Stimulated activated CD8-positive, alpha-beta memory T cell treated with anti-CD3 and anti-CD28 coated beads, Interleukin-7, amount 100 ng/mL, for 24 hours (primary cell): ENCODE measurements at places on chromosomes 5 and 9.

GRCh38 chr9:134413890-134414623, 87.8 kb downstream of the RXRA start:
- no peak for DNase-seq

- DNase-seq = no peak
These were observed 16.3 kb downstream of the LPCAT1 start for GRCh38 chr5:1507457-1507856.

- no peak for DNase-seq
These were observed 21.6 kb upstream of the NNT start for GRCh38 chr5:43581398-43581797.

DNA sequence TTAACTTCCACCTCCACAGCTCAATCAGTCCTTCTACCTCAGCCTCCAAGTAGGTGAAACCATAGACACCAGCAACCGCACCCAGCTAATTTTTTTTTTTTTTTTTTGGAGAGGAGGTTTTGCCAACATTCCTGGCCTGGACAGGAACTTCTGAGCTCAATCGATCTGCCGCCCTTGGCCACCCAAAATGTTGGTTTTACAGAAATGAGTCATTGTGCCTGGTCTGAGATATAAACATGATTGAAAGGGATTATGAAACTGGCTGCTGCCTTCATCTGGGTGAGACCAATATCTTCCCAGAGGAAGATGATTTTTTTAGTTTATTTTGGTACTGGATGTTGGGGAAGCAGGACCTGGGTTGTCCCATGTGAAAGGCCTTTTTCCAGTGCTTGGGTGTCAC, 9.2 kb downstream of the TAF11L12 start:
- DNase-seq = no peak

- no peak for DNase-seq
These were observed 11.6 kb downstream of the SEPTIN8 start for GRCh38 chr5:132765311-132766019.

DNA sequence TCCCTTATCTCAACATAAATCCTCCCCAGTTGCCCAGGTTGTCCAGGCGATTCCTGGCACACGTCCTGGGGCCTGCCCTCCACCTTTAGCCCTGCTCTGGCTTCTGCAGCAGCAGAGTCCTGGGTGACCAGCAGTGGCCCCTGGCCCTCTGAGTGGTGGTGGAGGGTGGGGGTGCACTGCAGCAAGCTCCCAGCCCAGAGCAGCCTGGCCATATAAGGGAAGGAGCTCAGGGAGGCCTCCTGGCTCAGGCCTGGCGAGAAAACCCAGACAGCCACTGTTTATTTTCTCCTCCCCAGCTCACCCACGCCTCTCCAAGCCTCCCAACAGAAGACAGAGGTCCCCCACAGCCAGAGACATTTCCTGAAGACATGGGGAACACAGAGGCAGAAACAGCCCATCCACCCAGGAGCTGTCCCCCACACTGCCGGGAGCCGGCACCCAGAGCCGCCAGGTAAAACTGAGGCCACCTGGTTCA, 44.7 kb upstream of the IL17B start:
- no peak for DNase-seq

- DNase-seq = no peak
These were observed 30.2 kb downstream of the MAML1 start for GRCh38 chr5:179762781-179763176.

DNA sequence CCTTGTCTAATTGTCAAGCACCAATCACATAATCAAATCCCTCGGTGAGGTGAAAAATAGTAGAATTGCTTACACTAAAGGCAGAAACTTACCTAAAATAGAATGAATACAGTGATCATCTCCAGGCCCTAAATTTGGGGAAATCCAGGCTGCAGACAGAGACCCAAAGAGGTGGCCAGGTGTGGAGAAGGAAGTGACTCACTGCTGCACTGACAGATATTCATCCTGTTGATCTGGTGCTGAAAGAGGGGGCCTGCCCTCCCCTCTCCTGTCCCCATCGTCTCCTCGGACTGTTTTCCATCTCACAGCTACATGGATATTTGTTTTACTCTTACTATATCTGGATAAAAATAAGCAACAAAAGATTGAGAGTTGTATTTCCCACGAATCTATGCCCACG, 15.9 kb downstream of the OR2Y1 start:
- DNase-seq = no peak

DNA sequence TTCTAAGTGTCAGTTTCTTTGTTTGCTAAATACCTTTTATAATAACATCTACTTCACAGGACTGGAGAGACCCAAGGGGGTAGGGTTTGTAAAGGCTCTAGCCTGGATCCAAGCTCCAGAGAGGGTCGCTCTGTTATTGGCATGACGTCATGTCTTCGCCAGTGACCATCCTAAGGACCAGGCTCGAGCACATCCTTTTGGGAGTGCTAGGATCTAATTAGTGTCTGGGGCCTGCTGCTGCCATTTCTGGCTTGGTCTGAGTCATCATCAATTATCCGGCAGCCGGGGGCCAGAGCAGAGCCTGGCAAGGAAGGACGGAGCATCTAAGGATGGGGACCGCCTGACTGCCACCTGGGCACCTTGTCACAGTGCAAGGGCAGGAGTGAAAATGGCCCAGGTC, 153.0 kb downstream of the NSG2 start:
- DNase-seq = no peak

GRCh38 chr9:124210697-124211096, 47.1 kb upstream of the NEK6 start:
- no peak for DNase-seq

- DNase-seq = no peak
These were observed 368.1 kb upstream of the EDIL3 start for GRCh38 chr5:84752780-84753179.

- no peak for DNase-seq
These were observed 6.4 kb downstream of the GRIA1 start for GRCh38 chr5:153496835-153497234.

- no peak for DNase-seq
These were observed 50.7 kb upstream of the ARL15 start for GRCh38 chr5:54360925-54361662.
